ENCODE measurements at places on chromosomes 16 and 17. TPM values are rescaled to one million over a fixed set of nuclear protein-coding genes. Genes with fewer than 3 reads are reported as not detected.

- DNase-seq = no peak
These were observed 1.8 kb downstream of the KCNJ2 start for GRCh38 chr17:70171159-70171558.

DNA sequence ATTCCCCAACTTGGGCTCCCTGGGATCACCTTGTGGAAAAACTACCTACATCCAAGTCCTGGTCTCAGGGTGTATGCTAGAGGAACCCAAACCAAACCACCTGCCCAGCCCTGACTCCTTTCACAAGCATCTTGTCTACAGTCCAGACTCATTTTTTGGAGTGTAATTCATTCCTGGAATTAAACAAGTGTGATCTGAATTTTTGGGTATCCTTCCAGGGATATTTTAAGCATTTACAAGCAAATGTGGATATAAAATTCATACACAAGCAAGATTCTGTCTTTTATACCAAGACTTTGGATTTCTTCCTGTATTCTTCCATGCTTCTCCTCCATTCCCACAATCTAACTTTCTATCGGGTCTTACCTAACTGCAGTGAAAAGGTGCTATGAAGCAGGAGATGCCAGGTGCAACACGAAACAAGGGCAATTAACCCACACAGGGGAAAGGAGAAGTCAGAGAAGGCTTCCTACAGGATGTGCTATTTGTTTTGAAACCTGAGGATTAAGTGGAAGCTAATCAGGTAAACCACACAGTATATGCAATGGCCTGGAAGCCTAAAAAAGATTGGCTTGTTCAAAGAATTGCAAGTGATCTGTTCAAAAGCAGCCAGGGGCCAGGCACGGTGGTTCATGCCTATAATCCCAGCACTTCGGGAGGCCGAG, 417.2 kb upstream of the C16orf82 start:
- no peak for DNase-seq

Gene KRT36
- total RNA-seq = not detected

GRCh38 chr16:2767891-2768290, 9.2 kb downstream of the ELOB start:
- DNase-seq = no peak
